ENCODE measurements at places on chromosomes 7 and 10.

DNA sequence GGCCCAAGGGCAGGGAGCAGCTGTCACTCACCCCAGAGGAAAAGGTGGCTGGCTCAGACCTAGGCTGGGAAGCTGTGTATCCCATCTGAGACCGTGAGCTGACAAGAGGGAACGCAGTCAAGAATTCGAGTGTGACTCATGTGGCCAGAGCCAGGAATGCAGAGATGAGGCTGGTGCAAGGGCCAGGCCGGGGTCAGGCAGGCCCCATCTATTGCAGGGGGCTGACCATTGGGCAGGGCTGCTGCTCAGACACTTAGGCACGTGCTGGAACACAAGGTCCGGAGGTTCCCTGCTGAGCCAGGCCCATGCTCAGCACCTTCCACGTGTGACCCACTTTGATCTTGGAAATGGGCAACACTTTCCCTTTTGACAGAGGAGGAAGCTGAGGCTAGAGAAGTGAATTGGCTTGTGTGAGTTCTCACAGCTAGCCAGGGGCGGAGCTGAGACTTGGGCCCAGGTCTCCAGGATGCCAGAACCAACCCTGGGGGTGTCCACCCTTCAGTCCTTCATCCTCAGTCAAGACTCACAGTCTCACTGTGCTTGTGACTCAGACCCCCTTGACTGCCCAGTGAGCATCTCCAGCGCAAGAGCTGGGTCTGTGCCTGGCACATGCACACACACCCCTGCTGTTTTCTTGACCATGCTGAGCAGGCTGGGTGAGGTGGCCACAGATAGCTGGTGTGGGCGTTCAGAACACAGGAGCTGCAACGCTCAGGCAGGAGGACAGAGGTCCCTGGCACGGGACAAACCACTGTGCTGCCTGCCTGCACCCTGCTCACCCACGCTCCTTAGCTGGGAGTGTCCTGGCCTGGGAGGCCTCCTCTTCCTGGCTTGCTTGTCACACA, 47.6 kb upstream of the PPIF start:
- no peak for DNase-seq

DNA sequence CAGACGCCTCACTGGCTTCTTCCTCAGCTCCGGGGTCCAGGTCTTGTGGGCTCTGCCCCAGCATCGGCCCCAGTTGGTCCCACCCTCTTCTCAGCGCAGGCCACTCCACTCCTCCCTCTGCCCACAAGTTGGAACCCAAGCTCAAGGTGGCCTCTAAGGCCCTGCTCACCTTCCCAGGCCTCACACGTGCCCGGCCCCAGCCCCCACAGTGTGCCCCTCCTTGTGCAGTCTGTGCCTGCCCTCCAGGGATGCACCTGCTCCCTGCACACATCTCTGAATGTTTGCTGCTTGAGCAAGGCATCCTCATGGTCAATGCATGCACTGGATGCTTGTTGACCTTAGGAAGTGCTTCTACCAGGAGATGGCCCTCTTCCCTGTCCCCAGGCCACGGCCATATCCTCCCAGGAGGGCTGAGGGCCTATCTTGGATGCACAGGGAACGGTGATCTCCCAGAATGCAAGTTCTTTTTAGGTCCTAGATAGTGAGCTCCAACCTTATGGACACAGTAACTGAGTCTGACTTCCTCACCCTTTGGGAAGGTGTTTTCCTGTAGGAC, 7.7 kb upstream of the AEBP1 start:
- no peak for DNase-seq

DNA sequence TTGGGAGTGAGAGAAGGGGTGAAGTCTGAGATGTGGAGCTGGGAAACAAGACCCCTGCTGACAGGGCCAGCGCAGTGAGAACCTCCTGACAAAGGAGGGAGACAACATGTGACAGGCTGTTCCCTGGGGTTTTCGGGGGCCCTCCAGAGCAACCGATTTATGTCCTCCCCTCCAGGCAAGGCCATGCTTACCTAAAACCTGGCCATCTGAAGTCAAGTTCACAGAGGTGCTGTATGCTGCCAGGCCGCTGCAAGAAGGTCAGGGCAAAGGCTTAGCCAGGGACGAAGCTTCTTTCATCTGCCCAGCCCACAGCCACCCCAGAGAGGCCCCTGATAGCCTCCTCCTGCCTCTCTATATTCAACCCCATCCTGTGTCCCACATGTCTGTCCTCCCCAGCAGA, 20.6 kb downstream of the NPC1L1 start:
- DNase-seq, result no peak

DNA sequence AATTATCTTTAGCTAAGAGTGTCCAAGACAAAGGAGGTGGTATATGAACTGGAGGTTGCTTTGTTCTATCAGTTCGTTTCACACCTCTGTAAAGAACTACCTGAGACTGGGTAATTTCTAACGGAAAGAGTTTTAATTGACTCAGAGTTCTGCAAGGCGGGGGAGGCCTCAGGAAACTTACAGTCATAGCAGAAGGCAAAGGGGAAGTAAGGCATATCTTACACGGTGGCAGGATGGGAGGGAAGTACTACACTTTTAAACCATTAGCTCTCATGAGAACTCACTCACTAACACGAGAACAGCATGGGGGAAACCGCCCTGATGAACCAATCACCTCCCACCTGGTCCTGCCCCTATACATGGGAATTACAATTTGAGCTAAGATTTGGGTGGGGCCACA, 1202.3 kb upstream of the LRRTM3 start:
- no peak for DNase-seq

GRCh38 chr7:23438171-23438570, 32.1 kb downstream of the IGF2BP3 start:
- no peak for DNase-seq

DNA sequence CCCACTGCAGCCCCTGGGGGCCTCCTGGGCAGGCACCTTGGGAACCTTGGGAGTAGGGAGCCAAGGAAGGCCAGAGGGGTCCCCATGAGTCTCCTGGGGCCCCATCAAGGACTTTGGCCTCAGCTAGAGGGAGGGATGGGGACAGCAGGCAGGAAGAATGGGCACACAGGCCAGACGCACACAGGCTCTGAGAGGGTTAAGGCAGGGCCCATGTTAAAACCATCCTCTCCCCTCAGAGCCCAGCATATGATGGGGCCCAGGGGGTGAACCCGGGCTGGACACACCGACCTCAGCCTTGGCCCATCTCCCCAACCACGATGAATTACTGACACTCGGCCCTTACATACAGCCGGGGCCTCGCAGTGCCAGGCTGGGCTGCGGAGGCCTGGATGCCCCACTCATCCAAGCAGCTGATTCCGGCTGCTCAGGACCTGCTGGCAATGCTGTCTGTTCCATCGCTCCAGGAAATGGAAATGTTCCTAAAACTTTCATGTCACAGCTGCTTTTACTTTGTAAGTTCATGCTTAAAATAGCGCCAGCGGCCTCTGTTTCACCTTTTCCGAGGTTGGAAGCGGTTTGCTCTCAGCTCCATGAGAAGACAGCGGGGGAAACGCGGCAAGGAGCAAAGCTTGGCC, 17.3 kb upstream of the INPP5A start:
- no peak for DNase-seq

DNA sequence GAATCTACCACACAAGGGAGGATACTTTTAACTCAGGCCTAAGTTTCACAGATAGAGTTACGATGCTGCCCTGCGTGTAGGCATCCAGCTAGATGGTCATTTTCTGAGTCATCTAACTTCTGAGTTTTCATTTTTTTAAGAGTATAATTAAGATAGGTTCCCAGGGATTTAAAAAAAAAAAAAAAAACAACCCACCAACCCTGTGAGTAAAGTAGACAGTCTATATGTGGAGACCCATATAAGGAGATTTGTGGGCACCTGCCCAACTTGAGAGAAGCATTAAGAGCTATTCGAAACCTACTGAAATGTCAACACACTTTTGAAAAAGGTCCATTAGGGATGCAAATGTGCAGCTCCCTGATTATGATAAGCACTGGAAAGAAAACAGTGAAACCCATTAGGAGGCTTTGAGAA, 257.3 kb downstream of the TRIL start:
- no peak for DNase-seq

GRCh38 chr7:42639930-42640329, 271.9 kb downstream of the C7orf25 start:
- no peak for DNase-seq

DNA sequence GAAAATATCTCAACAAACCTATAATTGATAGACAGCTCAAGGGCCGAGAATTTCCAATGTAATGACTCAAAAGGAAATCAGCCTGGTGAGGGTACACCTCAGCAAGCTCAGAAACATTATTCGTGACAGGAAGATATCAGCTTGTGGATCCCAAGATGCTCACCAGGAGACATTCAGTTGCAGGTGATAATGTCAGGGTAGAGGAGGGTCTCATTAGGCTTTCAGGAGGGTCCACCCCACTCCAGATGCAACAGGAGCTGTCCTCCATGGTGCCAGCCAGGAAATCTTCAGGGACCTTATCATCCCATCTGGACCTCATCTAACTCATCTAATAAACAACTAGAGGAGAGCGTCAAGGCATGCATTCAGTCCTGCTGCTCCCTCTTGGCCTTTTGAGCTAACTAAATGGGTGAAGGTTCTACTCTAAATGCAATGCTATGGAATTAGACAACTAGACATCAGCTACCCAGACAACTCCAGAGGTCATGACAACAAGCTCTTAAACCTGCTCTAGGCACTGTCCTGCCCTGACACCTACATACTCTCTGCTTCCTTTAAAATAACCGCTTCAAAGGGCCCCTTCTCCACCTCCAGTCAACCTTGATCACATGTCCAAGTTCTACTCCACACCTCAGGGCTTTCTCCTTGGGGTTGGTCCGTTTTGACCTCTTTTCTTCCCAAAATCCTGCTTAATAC, 4.3 kb upstream of the GIMAP5 start:
- no peak for DNase-seq

DNA sequence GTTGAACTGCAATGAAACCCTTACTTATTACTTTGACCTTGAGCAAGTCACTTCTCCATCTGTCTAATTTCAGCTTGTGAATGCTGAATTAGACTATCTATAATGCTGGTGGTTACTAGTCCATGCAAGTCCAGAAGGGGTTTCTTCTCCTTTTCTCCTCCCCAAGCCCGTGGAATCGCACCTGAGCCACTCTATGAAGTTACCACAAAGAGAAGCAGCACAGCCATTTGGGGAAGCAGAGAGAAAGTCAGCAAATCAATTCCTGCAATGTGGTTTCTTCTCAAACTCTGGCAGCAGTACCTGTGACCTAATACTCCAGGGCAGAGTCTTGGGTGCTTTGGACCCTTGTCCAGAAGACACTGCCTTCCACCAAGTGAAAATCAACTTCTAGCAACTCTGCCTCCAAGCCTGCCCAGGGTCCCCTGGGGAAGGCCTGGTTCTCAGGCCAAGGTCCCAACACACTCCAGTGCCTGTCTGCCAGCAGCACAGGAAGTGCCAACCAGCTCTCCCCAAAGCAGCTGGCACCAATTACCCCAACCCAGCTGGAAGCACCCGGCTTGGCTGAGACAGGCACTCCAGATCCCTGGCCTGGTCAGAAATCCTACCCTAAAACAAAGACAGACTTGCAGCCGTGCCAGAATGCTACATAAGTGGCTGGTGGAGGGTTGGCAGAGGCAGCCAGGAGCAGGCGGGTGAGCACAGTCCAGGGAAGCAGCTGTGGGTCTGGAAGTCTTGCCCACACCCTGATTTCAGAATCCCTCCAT, 200.3 kb downstream of the LSM5 start:
- DNase-seq, result no peak

DNA sequence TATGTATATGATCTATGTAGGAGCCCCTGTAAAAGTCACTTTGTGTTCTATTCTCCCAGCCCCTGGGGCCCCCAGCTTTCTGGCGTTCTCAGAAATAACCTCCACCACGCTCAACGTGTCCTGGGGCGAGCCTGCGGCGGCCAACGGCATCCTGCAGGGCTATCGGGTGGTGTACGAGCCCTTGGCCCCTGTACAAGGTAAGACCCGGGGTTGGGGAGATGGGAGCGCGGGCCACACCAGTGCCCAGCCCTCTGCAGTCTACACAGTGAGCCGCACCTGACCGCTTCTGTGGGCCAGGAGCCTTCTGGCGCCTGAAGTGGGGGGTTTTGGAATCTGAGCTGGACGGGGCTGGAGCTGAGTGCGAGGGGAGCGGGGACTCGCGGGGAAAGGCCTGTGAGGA, 472.1 kb upstream of the FOXK1 start:
- no peak for DNase-seq

- DNase-seq, result no peak
These were observed 172.0 kb downstream of the BAMBI start for GRCh38 chr10:28849309-28849708.

DNA sequence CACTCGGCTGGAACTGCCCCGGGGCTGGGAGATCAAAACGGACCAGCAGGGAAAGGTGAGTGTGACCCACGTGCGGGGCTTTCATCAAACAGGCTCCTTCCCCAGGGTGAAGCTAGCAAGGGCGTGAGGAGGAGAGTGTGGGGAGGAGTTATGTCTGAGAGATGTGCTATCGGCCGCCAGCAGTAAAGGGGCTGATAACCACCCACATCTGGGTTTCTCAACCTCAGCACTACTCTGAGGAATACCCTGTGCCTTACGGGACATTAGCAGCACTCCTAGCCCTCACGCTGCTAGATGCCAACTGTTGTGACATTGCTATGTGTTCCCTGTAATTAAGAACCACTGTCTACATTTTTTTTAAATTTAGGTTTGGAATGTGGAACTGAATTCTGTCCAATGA, 113.9 kb upstream of the STK17A start:
- DNase-seq, result no peak

DNA sequence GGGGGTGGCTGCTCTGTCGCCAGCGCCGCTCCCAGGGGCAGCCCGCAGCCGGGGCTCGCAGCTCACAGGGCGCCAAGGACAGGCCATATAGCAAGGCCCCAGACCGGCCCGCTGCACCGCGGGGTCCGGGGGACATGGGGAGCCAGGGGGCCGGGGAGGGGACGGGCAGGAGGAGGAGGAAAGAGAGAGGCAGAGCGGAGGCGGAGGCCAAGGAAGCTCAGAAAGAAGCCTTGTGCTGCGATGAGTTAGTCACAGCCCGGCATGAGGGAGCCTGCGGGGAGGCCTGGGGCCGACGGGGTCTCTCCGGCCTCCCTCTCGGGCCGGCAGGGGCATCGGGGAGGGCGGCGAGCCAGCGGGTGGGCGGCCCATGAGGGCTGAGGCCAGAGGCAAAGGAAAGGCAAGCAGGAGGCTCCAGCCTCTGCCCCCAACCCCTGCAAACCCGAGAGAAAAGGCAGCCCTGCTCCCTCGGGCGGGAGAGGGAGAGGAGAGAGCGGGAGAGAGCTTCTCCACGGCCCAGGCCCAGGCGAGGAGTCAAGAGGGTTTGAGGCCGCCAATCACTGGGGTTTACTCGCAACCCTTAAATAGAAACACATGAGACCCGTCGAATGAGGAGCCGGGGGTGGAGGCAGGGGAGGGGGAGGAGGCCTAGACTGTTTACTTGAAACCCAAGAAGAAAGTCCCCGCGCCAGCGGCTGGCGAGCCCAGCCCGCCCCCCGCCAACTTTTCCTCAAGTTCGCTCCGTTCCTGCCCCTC, 167.9 kb downstream of the NEURL1 start:
- DNase-seq, result peak; percentile 68

- DNase-seq, result no peak
These were observed 218.0 kb upstream of the IGFBP3 start for GRCh38 chr7:46139079-46139478.

GRCh38 chr10:17092986-17093803, 36.4 kb downstream of the CUBN start:
- DNase-seq, result no peak

DNA sequence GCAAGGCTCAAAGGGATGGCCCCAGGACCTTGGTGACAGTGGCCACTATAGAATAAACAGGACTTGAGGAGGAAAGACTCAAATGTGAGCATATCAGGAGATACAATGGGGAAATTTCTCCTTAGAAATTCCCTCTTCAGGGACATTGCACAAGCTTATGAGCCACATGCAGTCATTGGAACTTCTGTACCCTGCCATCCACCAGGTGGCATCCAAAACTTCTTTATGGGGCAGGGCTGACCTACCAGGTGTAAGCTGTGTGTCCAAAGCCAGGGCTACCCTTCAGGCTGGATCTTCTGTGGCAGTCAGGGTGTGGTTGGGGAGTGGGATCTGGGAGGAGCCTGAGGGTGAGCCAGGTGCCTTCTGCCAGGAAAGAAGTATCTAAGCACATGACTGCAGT, 36.6 kb upstream of the LRRC18 start:
- DNase-seq, result no peak
